Type B pancreatic cell (in vitro differentiated cells): ENCODE measurements at places on chromosomes 4 and X. TPM values are rescaled to one million over a fixed set of nuclear protein-coding genes. Genes with fewer than 3 reads are reported as not detected.
A peak's percentile ranks its signal among the peaks of the same experiment; 100 is the strongest.

The IL2RG gene
- 1.5 and 5.2 TPM in 2 replicates for total RNA-seq

The FGA gene
- 13.4 and 41.0 TPM in 2 replicates for total RNA-seq

- H3K27ac ChIP-seq = no peak overlapping the region
- no peak for DNase-seq
- H3K4me1 ChIP-seq = no peaks in the 10 kb centered on the region
- no peaks in the 10 kb centered on the region for H3K36me3 ChIP-seq
- no peaks in the 10 kb centered on the region for H3K27me3 ChIP-seq
Measured at GRCh38 chrX:45348296-45348695, 147.6 kb upstream of the DIPK2B start.

The AWAT2 gene
- not detected in 2 replicates for total RNA-seq

- DNase-seq = no peak
- H3K4me3 ChIP-seq = no peak overlapping the region
- no peak overlapping the region for H3K27ac ChIP-seq
- H3K27me3 ChIP-seq = no peaks in the 10 kb centered on the region
- no peaks in the 10 kb centered on the region for H3K36me3 ChIP-seq
- H3K4me1 ChIP-seq = no peaks in the 10 kb centered on the region
Measured at GRCh38 chr4:89800527-89801103, 36.3 kb downstream of the SNCA start.

GRCh38 chr4:55450566-55450965, 54.8 kb downstream of the TMEM165 start:
- no peaks in the 10 kb centered on the region for H3K27me3 ChIP-seq
- no peaks in the 10 kb centered on the region for H3K4me1 ChIP-seq
- peaks cover 25% of the 10 kb centered on the region for H3K36me3 ChIP-seq

GRCh38 chrX:132648895-132649294, 160.1 kb upstream of the MBNL3 start:
- peak overlapping the region; percentile 11 for H3K27ac ChIP-seq
- no peak for DNase-seq
- peaks cover 45% of the 10 kb centered on the region for H3K4me1 ChIP-seq
- peaks cover 5% of the 10 kb centered on the region for H3K36me3 ChIP-seq
- H3K27me3 ChIP-seq = no peaks in the 10 kb centered on the region

The MID1IP1 gene
- total RNA-seq = 40.4 and 43.5 TPM in 2 replicates

GRCh38 chrX:126701380-126701779, 118.1 kb upstream of the PRR32 start:
- no peaks in the 10 kb centered on the region for H3K36me3 ChIP-seq
- no peaks in the 10 kb centered on the region for H3K27me3 ChIP-seq
- H3K27ac ChIP-seq = no peak overlapping the region

DNA sequence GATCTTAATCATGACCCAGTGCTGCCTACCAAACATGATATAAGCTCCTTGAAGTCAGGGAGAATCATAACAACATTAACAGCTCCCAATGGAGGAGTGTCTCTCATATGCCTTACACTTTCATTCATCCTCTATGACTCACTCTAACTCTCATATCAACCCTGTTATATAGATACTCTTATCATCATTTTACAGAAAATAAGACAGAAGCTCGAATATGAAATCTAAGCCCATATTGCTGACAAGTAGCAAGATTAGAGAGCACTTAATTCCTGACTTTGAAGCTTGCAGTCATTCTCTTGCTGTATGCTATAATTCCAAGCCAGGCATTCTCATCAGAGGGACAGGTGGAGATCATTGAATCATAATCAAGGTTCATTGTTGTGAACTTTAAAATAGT, 476.7 kb upstream of the ATOH1 start:
- no peak overlapping the region for H3K4me3 ChIP-seq
- H3K4me1 ChIP-seq = no peaks in the 10 kb centered on the region
- no peaks in the 10 kb centered on the region for H3K27me3 ChIP-seq
- no peak for DNase-seq
- no peaks in the 10 kb centered on the region for H3K36me3 ChIP-seq

The TMEM35A gene
- total RNA-seq = 3.0 and 5.6 TPM in 2 replicates

DNA sequence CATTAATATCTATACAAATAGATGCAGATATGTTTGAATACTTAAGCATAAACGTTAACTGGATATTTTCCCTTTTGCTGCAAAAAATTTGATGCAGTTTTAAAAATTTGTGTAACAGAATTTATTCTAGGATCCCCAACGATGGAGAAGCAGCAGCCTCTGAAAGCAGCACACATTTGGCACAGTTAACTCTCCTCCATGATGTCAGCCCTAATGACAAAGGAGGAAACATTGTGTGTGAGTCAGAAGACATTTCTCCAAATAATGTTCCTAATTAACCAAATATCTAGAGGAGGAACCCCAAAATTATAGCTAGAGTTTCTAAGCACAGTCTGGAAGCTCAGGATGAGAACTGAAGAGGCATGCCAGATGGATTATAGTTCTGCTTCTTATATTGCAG, 281.9 kb upstream of the MAD2L1 start:
- no peak overlapping the region for H3K27ac ChIP-seq
- H3K4me3 ChIP-seq = no peak overlapping the region

DNA sequence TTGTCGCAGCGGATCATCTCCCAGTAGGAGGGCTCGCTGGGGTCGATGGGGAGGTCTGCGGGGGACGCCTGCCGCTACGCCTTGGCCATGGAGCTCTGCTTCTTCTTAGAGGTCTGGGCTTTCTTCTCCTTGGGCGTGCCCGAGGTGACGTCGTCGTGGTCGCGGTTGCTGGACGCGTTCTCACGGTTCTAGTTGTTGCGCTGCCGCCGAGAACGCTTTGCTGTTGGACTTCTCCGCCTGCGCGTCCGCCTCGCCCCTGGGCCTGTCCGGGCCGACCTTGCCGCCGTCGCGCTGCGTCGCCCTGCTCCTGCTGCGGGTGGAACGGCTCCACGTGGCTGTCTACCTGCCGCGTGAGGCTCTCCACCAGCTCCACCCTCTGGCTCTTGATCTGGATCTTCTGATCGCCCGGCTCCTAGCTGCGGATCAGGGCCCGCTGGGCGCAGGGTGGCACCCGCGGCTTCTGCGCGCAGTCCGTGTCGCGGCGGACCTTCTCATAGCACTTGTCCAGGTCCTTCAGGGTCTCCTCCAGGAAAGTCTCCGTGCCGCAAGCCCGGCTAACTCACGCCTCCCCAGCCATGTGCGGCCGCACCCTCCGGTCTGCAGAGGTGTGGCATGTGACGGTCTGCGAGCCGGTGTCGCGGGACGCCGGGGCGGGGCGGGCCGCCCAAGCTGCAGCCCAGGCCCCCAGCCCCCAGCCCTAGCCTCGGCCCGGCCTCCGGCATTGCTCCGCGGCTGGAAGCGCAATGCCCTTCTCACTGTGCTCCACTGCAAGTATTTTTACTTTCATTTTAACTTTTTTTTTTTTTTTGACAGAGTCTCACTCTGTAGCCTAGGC, 40.5 kb upstream of the OGT start:
- H3K27ac ChIP-seq = no peak overlapping the region
- H3K4me3 ChIP-seq = no peak overlapping the region
- H3K36me3 ChIP-seq = no peaks in the 10 kb centered on the region
- no peaks in the 10 kb centered on the region for H3K27me3 ChIP-seq
- DNase-seq = no peak
- H3K4me1 ChIP-seq = no peaks in the 10 kb centered on the region

DNA sequence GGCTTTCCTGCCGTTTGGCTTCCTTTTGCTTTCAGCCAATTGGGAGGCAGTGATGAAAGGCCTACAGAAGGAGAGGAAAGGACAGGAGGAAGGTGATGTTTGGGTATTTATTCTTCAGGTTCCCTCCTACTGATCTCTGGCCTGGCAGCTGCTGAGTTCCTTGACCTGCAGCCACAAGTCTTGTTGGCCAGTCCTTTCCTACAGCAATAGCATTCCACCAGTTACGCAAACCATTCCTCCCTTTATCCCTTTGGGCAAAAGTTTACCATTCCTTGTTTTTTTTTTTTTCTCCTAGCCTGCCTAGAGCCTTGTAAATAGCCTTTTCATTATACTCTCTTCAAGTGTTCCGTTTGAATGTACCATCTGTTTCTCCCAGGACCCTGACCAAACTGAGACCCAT, 198.1 kb upstream of the FTHL17 start:
- H3K4me1 ChIP-seq = peaks cover 8% of the 10 kb centered on the region
- H3K27ac ChIP-seq = no peak overlapping the region
- peaks cover 6% of the 10 kb centered on the region for H3K27me3 ChIP-seq

DNA sequence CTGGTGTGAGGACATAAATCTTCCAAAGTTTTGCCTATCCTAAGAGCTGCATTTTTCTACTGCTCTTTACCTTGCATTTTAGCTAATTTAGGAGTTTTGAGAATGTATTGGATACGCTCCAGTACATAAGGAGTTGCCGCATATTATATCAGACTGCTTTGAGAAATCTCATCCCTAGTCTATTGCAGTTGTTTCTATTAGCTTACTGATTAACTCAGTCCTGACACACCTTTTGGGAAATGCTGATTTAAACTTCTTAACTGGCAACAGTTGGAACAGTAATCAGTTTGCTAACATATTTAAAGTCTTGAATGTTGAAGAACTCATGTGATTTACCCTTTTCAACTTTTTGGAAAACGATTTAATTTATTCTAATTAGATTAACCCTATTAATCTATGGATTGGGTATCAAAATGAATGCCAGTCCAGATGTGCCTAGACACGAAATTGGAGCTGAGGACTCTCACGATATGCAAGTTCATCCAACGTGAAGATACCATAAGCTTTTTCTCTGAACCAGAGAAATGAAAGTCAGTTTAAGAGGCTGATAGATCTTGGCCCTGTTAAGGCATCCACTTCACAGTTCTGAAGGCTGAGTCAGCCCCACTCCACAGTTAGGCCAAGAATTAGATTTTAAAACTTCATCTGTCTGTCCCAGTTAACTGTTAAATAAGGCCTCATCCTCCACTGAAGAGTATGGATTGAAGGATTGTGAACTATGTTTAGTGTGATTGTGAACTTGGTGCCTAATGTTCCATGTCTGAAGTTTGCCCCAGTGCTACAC, 90.0 kb downstream of the MAOA start:
- no peak for DNase-seq
- H3K27me3 ChIP-seq = no peaks in the 10 kb centered on the region
- no peak overlapping the region for H3K4me3 ChIP-seq
- no peaks in the 10 kb centered on the region for H3K36me3 ChIP-seq
- no peak overlapping the region for H3K27ac ChIP-seq

The MAGEB1 gene
- not detected in 2 replicates for total RNA-seq
